ENCODE measurements at places on chromosomes 12 and 14.

GRCh38 chr12:53069621-53070410 lies 9.4 kb downstream of the SPRYD3 start:
- no peak for DNase-seq

GRCh38 chr12:5434647-5435560 lies 3.0 kb downstream of the NTF3 start:
- no peak for DNase-seq

DNA sequence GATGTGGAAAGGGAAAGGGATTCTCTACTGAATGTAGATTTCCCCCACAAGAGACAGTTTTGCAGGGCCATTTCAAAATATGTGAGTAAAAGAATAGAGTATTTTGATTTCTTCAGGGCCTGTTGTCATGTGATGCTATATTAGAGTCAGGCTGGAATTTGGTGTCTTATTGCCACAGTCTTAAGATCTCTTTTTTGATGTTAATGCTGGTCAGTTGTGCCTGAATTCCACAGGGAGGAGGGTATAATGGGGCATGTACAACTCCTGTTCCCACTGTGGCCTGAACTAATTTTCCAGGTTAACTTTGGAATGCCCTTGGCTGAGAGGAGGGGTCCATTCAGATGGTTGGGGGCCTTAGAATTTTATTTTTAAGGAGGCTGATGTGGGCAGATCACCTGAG lies 111.0 kb upstream of the MAX start:
- no peak for DNase-seq

DNA sequence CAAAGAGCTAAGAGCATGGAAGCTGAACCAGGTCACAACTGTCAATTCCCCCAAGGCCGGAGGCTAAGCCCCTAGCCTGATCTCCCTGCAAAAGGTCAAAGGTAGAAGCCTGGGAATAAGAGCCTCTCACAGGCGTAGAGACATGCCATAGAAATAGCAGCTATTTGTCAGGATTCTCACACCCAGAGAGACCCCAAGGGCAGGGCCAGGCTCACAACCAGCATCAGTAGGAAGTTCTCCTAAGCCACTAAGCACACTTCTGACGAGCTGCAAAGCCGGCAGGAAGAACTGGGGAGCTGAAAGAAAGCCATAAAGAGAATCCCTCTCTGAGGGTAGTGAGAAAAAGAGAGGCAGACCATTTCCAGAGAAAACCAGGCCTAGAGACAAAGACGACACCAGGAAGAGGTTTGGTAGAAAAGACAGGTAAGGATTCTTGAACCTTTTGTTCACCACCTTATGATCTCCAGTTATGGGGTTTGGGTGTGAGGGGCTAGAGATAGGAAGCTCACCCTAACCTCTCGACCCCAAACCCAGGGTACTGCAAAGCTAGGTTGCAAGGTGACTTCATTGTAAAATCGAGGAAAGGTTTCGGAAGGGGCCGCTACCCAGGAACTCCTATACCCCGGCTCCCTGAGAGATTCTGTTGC lies 1.0 kb downstream of the SMARCC2 start:
- no peak for DNase-seq

DNA sequence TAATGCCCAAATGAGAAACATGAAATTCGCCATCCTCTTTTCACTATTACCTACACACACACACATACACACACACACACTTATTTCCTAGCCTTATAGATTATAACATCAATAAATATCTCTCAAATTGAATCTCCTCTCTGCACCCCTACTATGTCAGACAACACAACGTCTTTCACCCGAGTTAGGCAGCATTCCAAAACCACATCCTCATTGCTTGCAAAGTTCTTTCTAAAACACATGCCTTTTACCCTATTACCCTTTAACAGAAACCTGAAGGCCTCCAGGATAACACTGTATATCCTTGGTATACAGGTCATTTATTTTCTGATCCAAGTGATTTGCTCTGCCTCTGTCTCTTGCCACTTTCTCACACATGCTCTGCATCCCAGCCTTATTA lies 56.3 kb downstream of the KCNH5 start:
- DNase-seq = no peak

DNA sequence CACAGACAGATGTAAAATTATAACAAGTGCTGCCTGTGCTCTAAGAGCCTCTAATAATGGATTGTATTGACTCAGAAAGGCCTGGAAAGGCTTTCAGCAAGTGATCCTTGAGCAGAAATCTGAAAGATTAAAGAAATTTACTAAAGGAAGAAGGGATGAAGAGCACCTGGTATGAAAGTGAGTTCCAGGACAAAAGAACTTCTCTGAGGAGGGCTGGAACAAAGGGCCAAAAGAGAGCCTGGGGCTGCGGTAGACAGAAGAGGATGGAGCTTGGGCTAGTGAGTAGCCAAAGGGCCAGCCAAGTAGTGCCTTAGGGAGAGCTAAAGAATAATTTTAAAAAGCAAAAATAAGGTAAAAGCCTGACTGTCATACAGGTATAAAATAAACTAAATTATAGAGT lies 44.0 kb downstream of the BCAT1 start:
- DNase-seq = no peak

DNA sequence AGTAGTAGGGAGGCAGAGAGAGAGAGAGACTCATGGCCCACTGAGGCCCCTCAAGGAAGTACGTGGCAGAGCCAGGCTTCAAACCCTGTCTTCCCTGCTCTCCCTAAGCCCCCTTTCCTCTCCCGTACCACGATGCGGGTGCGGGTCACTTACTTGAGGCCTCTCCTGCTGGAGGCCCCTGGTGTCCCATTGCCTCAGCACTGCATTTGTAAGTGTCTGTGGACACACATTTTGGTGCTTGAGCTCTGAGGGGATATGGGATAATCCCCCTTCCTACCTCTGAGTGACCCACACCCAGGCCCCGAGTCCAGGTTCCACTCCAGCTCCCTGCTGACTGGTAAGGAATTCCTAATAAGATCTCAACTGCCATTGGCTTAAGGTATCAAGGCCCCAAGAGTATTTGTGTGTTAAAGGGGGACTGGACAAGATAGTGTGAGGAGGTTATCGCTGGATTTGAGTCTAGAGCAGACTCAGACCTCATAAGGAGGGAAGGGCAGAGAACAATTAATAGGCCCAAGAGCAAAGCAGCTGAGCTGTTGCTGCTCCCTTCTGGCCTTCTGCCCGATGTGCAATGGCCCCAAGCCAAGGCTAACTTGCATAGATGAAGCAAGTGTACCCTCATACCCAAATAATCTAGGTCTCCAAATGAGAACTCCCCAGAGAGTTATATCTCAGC lies 71.9 kb downstream of the CRACR2A start:
- DNase-seq = no peak

DNA sequence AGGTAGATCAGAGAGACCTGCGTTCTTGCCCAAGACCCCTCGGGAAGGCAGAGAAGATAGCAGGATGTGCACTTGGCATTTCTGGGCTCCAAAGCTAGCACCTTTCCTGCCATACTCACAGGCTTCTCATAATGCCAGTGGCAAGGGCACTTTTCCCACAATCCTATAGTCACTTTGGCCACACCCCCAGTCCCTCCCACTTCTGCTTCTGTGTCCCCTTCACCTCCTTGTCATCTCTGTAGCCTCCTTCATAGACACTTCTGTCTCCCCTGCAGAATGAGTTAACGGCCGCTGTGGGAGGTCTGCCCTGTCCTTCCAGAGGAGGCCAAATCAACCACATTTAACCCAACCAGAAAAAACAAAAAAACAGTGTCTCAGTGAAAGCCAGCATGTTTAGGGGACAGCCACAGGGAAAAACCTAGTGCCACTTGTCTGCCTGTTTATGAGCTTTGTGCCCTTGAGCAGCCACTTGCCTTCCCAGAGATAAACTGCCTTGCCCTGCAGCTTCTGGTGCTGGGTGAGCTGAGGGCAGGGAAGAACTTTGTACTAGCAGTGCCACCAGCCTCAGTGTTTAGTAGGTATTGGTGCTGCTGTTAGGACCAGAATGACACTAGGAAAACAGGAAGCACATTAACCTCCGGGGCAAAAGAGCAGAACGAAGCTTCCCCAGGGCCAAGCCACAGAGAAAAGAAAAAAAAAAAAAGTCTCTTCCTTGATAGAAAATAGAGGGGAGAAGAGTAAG lies 193.0 kb upstream of the PWP1 start:
- DNase-seq = no peak

DNA sequence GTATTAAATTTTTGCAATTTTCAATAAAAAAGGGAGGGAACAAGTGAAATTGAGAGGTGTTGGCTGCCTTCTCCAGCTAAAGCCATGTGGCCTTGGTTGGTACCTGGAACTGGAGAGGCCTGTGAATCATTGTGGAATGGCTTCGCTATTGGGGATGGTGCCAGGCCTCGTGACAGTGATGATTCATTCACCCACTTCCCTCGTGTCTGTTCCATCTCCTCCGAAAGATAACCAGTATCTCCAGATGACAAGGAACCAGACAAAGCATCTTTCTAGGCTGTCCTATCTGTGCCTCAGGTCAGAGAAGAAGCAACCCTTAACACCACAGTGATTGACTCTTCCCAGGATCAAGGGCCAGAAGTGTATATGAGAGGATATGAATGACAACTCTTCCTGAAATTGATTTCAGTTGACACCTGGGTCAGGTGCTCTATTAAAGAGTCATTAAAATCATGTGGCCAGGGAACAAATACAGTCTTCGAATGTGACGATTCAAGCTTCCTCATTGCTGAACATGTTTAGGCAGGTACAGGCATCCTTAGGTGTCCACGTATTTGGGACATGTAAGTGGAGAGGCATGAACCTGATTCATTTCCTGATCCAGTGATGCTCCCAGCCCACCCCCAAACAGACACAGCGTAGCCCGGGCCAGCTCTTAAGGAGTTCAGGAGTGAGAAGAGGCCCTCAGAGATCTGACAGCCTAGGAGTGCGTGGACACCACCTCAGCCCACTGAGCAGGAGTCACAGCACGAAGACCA lies at the start of gene RNASE7:
TSS of gene RNASE7 (plus strand) at position 687 of the 758 bp plus-strand sequence. CDS start 631 bp downstream, outside the sequence.
- DNase-seq = peak; percentile 90

- no peak for DNase-seq
Measured at GRCh38 chr14:96581026-96581425, 78.8 kb downstream of the PAPOLA start.

- no peak for DNase-seq
Measured at GRCh38 chr14:75139185-75139584, 12.3 kb upstream of the NEK9 start.

GRCh38 chr14:49497725-49498348 lies 88.3 kb downstream of the RPS29 start:
- DNase-seq = peak; percentile 34

- no peak for DNase-seq
Measured at GRCh38 chr12:5451251-5451650, 19.3 kb downstream of the NTF3 start.

DNA sequence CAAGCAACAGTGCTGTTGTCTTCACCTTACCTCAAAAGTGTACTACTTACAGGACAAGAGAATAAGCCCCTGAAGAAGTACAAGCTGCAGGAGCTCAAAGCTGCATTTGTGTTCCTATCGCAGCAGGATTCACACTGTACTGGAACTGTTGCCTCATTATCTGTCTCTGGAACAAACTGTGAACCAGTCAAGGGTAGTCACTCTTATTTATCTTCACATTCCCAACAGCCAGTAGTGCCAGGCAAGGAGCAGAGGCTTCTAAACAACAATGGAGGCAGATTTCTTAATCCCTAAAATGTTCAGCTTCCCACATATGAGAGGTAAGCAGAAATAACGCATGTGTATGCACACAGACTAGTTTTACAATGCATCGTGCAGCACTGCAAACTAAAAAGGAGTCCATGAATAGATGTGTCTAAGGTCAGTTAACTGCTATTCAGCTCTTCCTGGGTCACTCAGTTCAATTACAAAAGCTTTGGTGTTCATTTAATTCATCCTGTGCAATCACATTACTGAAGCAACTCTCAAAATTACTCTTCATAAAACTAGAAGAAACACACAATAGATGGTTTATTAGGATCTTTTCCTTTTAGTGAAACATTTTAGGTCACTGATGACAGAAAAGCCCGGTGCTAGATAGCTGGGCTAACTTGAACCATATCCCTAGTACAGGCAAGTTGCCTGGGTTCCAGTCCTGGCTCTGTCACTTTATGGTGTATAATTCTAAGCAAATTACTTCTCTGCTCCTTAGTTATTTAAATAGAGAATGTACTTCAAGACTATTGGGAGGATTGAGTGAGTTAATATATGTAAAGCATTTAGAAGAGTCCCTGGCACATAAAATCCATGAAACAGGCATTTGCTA lies 2.7 kb downstream of the APPL2 start:
- DNase-seq = no peak

- DNase-seq = no peak
Measured at GRCh38 chr14:66680216-66680615, 172.3 kb downstream of the GPHN start.

DNA sequence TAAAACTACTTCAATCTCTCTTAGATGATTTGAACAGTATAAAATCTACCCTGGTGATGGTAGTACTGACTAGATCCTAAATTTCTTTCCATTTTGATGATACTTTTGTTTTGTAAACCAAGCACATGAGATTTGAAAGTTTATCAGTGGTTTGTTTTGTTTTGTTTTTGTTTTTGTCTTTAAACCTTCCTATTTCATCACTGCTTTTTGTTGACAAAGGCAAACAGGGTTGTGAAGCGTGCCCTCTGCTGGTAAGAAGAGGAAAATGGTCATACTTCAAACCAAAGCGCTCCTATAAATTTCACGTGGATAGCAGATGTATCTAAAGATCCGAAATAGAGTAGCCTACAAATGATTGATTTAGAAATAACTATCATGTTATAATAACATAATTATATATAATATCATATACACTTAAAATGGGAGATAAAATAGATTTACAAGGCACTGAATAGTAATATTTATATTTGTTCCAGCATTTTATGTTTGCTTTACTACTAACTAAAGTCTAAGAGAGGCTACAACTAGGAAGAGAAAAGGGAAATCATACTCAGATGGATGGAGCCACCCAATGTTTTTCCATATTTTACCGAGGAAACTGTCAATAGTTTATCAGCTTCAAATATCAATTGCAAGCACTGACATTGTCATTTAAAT lies 254.0 kb upstream of the USP15 start:
- DNase-seq = peak; percentile 36

GRCh38 chr12:19222558-19222957 lies 93.0 kb downstream of the PLEKHA5 start:
- no peak for DNase-seq

DNA sequence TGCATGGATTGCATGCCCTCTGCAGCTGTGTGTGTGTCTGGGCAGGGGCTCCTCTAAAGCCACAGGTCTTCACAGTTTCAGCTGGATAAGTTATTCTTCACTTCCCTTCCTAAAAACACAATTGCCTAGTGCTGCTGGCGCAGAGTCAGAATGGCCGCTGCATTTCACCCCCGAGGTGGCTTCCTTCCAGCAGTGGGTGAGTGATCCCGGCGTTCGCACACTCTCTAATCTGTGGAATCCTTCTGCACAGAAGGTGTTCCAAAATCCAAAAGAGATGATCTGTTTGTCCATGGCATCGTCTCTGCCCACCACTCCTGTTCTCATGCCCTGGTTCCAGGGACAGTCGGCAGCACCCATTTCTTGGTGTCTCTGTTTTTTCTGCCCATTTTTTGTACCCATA lies 340.7 kb downstream of the DPF3 start:
- DNase-seq = no peak

DNA sequence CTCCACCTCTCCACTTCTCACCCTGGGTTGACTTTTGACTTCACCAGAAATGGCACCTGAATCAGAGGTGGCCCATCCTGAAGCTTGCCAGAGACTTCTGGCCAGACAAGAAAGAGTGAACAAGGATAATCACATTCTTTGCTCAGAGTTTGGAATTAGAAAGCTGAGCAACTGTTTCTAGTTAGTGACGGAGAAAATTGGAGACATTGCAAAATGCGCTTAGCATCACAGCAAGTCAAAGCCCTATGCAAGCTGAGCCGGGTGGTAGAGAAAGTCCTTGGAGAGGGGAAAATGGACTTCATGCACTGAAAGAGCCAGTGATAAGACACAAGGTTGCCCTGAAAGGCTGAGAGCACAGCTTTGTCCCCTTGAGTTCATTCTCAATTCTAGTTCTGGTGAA lies 161.8 kb downstream of the PAH start:
- no peak for DNase-seq

GRCh38 chr14:93709249-93709648 lies 79.0 kb downstream of the PRIMA1 start:
- DNase-seq = no peak
